ENCODE measurements at places on chromosomes 13 and 19.

DNA sequence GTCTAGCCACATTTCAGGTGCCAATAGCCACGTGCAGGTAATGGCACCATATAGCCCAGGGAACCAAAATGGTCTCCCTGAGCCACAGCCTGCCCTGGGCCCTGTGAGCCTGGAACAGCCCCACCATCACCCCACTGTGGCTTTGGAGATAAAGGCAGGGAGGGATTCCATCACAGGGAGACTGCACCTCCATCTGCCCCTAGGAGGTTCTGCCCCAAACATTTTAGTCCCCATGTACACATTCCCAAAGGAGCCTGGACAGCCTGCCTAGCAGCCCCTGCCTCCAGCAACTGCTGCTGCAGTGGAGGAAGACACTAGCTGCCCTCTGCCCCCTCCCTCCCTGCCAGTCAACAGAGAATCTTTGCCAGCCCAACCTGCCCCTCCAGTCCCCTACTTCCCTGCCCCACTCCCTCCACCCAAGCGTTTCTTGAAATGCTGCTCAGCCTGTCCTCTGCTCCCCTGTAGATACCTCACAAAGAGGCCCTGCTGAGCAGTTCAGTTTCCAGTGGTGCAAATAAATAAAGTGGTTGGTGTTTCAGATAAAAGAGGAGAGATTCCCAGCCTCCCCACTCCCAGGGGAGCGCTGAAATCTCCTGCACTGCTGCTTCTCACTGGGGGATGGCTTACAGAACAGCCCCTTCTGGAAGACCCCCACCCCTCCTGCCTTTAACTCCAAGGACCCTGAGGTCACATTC, 921.8 kb downstream of the UQCRFS1 start:
- DNase-seq = no peak

DNA sequence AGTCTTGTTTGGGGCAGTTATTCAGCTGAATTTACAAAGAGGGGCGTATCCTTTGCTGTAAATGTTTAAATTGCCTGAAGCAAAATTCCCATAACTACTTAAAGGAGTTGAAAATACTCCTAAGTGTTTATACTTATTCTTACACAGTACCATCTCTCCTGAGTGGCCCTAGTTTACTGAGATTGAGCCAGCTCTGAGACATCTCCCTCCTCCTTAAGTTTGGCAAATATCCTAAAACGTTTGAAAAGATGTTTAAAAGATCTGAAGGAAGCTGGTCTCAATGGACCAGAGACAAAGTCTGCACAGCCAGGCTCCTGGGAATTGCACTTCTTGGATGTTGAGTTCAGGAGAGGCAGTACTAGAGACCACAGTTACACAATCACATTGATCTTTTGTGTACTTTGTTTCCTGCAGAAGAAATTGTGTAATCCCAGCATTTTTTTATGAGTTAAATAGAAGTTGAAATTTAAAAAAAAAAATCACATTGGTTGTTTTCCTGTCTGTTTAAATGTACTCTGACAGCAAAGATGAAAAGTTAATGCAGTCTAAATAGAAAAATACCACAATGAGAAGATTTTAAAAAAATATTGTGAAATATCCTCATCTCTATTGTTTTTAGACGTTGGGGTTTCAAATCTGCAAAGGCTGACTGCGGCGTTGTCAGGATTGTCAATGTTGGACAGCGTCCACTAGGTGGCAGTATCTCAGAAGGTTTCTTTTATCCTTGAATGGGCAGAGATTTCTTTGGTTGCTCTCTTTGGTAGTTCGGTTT, 20.7 kb downstream of the TNFSF11 start:
- peak; percentile 33 for DNase-seq

DNA sequence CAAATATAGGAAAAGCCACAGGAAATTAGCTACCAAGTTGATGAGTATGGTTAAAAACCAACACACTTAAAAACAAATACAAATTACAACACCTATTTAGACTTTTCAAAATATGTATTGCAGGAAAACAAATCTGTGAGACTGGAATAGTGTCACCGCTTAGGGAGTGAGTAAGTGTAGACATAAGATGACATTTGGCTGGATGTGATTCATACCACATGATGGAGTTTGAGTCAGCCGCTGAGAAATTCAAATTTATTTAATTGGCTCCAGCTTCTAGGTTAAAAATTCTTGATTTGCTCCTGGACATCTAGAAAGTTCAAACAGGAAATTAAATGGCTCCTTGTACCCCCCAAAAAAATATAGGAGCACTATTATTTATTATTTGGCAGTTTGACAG, 531.7 kb downstream of the SLITRK1 start:
- DNase-seq = no peak

DNA sequence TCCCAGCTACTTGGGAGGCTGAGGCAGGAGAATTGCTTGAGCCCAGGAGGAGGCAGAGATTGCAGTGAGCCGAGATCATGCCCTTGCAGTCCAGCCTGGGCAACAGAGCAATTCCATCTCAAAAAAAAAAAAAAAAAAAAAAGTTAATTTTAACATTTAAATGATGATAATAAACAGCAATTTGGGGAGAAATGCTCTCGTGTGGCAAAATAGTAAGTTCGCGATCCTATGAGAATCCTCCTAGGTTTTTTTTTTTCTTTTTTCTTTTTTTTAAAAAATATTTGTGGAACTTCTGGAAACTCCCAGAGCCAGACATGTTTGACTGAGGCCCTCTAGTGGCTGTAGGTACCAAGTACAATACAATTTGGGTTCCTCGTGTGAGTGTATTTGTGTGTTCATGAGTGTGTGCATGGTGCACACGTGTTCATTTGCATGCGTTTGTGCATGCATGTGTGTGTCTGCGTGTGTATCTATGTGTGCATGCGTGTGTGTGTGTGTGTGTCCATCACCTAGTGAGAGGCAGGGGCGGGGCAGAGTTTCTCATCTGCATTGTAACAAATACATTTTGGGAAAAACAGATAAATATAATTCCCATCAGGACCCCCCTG, 31.2 kb downstream of the TMPRSS9 start:
- DNase-seq = no peak

DNA sequence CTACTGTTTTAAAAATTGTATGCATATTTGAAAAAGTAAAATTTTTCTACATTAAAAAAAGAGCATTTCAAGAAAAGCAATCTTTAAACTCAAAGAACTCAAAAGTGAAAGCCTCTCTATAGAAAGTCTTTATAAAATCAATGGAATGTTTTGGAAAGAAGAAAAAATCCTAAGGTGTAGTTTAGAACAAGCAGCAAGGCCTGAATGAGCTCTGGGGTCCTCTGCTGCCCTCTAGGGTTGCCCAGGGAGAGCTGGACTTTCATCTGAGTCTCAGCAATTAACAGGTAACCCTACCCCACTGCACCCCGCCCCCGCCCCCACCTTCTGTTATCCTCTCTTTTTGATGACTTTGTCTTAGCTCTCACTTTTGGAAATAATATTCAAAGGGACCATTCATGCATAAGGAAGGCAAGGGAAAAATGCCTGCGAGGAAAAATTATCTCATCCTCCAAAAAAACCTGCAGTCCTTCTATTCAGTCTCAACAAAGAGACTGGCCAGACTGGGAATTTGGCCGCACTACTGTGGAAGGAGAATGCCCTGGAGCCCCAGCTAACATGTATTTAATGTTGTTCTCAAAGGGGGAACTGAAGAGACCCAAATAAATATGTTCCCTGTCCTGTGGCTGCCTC, 24.1 kb downstream of the SLC25A30 start:
- DNase-seq = no peak

GRCh38 chr13:44329909-44330545, 43.6 kb upstream of the SERP2 start:
- DNase-seq = no peak

DNA sequence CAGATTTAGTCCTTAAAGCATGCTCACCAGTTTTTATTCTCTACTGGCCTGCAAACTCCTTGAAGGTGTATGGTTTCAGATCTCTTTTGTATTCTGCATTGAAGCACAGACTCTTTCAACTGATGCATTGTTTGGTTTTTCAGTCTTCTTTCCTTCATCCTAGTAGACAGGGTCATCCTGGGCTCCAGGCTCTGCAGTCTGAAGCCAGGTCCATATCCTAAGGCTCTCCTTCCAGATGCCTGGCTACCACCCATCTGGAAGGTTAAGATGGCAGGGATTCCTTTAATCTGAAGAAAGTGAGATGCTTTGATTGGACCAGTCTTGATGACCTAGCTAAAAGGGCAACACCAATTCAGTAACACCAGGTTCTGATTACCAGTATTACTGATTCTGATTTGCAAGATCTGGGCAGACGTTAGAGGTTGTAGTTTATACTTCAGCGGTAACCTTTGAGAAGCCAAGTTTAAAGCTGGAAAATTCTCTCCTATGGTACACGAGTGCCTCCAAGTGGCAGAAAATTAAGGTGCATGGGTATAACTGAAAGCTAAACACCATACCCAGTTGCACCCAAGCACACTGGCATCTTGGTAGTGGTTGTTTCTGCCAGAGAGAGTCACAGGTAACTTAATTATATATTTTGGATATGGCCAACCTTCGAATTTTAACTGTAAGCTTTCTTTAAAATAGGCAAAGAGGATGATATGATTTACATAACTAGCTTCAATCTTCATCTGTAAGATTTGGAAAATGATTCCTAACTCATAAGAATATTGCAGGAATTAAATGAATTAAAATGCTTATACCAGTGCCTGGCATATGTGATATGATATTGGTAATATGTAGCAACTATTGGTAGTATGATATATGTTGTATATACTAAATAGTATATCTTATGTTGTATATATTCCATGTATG, 1651.9 kb upstream of the MIR17HG start:
- DNase-seq = no peak

DNA sequence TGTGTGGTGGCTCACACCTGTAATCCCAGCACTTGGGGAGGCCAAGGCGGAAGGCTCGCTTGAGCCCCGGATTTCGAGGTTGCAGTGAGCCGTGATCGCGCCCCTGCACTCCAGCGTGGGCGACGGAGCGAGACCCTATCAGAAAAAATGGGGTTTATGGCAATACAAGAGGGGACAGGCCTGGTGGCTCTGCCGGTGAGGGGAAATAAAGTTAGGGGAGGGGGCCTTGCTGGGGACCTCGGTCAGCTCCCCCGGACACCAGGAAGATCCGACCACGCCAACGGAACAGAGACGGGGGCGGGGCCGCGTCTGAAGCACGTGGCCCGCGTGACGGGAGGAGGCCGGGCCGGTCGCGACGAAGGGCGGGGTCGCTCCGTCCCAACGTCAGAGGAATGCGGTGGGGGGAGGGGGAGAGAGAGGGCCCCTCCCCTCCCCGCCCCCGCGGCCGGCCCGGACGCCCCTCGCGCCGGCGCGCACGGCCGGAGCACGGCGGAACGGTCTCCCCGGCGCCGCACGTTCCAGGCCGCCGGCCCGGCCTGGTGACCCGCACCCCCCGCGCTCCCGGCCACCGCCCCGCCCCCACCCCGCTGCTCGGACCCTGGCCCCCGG, 1.9 kb upstream of the HNRNPL start:
- DNase-seq = peak; percentile 83

DNA sequence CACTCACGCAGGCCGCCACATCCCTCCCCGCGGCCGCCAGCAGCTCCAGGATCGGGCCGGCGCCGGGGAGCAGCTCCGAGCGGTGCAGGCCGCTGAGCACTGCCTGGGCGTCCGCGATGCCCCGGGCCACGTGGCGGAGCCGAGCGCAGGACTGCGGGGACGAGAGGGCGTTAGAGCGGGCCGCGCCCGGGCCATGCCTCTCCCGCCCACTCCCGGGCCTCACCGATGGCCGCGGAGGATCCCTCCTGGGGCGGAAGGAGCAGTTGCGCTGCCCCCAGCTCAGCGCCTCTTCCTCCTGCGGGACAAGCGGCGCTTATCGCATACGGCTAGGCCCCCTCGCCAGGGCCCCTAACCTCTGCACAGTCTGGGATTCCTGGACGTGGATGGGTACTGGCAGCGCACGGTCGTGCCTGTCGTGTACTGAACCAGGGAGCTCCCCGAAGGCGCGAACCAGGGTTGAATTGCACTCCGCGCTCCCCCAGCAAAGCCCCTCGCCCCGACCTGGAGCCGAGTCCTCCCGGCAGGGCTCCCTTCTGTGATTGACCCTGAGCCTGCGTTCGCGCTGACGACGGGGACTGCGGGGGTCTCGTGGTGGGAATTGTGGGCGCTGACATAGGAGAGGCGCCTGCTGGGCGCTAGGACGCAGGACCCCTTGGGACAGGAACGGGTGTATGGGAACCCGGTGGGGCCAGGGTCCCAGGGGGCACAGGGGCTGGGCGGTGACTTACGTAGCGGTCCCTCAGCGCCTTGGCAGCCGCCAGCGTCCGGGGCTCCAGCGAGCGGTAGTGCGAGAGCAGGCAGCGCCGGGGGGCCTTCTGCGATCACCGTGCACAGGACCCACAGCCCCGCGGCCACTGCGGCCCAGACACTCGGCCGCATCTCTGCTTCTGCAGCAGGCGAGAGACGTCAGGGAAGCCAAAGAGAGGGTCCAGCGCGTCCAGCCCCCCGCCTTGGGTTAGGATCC, 673 bp downstream of the IFNL4 start:
- peak; percentile 3 for DNase-seq

DNA sequence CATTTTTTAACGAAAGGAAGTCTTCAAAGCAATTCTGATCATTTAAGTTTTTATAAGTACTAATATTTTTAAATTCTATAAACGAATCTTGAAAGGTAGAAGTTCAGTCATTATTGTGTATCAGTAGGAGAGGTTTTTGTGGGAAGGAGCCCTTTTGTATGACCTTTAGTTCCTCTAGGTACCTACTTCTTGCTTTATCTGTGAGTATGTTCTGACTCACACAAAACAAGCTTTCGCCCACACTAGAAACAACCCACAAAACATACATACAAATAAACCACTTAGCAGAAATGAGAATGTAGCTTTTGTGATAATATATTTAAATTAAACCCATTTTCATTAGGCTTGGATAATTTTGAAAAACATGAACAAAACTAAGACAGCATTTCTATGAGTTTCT, 27.8 kb downstream of the ERCC5 start:
- DNase-seq = no peak

DNA sequence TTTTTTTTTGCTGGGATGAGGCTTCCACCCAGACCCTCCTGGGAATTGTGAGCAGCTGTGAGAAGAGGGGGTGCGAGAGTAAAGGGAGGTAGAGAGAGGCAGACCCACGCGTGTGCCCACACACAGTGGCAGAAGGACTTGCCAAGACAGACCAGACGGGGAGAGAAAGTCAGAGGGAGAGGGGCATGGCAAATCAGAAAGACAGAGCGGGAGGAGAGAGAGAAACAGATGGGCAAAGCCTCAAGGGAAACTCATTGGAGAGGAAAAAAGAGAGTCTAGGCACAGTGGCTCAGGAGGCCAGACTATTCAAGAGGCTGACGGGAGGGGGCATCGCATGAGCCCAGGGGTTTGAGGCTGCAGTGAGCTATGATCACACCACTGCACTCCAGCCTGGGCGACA, 17.0 kb downstream of the CATSPERG start:
- DNase-seq = no peak

DNA sequence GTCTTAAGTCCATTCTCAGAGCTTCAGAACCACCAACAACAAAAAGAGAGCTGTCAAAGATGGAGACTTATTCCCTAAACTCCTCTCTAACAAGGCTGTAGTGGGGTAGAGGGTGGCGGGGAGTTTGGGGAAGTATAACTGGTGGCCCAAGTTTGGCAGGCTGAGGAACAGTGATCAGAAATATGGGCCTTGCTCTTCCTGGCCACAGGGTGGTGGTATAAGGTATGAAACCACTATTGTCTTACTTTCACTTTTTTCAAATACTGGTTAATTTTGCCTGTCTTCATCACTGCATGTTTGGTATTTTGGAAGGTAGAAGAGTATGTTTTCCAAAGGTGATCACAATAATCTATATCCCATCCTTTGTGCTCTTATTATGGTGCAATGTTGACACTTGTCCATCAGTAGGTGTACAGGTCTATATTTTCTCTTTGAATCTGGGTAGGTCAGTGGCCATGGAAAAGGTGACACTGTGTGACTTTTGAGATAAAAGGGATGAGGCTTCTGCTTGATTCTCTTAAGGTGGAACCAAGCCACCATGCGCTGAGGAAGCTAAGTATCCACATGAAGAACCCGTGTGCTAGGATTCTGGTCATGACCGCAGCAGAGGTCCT, 23.2 kb upstream of the GPC5 start:
- no peak for DNase-seq

- DNase-seq = no peak
Observed at GRCh38 chr13:59643906-59644626, 519.7 kb downstream of the DIAPH3 start.
